ENCODE measurements at places on chromosomes 3 and 15. TPM values are rescaled to one million over a fixed set of nuclear protein-coding genes. Genes with fewer than 3 reads are reported as not detected.

- DNase-seq, result no peak
Observed at GRCh38 chr3:30344288-30344687, 262.1 kb upstream of the TGFBR2 start.

DNA sequence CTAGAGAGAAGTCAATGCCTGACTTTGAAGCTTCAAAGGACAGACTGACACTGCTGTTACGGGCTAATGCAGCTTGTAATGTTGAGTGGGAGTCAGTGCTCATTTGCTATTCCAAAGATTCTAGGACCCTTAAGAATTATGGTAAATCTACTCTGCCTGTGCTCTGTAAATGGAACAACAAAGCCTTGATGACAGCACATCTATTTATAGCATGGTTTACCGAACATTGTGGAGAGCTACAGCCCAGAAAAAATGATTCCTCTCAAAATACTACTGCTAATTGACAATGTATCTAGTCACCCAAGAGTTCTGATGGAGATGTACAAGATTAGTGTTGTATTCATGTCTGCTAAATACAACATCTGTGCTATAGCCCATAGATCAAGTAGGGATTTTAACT, 262.3 kb downstream of the EPHA6 start:
- no peak for DNase-seq

- peak; percentile 59 for DNase-seq
Observed at GRCh38 chr3:20561166-20561565, 375.2 kb upstream of the SGO1 start.

Gene PARP15
- total RNA-seq, result 0.22 TPM

Gene PCBP4
- total RNA-seq, result 102 TPM

Gene ONECUT1
- total RNA-seq, result 0.14 TPM

- peak; percentile 75 for DNase-seq
Observed at GRCh38 chr3:66338927-66339326, 118.1 kb downstream of the SLC25A26 start.

DNA sequence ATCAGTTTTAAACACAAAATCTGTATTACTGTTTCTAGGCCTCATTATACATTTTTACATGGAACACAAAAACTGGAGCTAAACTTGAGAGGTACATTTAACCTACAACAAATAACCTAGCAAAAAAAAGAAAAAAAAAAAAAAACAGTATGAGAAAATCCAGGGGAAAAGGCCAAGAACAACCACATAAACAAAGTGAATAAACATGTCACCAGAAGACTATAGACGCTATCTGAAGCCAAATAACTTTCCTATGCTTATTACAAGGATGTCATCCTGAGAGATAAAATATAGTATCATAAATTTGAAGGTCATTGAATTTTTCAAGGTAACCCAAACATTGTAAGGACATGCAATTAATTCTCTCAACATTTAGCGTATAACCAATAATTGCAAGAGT, 911.6 kb downstream of the ROBO1 start:
- no peak for DNase-seq

DNA sequence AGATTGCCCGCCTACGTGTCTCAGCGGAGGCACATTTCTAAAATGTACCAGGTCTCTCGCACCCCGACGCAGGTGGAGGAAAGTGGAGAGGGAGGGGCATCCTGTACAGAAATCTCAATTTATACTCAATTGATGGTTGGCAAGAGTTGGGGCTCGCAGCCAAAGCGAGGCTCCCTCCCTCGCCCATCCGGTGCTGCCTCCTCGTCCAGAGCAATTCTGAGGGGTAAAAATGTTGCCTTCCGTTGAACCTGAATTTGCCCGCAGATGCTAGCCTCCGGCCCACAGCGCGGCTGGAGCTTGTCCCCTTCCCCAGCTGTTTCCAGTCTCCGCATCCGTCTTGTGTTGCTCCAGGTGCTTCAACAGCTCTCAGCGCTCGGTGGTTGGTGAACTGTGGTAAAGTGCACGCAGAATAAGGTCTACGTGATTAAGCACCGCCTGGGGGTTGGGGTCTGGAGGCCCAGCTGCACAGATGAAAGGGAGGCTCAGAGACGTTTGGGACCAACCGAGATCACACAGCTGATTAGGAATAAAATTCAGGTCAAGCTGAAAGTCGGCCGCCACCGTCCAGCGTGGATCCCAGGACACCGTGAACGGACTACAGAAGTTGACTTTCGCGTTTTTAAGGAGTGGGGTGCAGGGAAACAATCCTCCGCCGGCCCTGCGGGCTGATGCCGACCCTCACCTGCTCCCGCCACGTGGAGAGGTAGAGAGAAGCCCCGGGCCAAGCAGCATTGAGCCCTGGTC, 846 bp upstream of the POLG start:
- no peak for DNase-seq

GRCh38 chr15:99590913-99591646, 25.3 kb downstream of the MEF2A start:
- no peak for DNase-seq

DNA sequence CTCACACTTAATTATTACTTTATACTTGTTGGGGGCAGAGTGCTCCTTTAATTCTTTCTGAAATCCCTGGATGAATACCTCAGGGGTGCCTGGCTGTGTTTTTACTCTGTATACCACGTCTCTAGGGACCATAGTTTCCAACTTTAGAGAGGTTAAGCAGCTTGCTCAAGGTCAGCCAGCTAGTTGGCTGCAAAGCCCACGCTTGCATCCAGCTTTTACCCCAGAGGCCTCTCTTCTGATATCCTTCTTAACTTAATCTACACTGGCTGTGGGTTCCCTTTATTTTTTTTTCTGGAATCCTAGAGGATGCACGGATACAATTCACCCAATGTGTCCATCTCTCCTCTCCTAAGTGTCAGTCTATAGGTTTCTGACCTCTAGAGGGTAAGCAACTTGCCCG, 1.4 kb downstream of the PDZRN3 start:
- no peak for DNase-seq

Gene MYO5C
- 4.5 TPM for total RNA-seq

GRCh38 chr3:187830181-187830580, 84.9 kb upstream of the BCL6 start:
- DNase-seq, result no peak

DNA sequence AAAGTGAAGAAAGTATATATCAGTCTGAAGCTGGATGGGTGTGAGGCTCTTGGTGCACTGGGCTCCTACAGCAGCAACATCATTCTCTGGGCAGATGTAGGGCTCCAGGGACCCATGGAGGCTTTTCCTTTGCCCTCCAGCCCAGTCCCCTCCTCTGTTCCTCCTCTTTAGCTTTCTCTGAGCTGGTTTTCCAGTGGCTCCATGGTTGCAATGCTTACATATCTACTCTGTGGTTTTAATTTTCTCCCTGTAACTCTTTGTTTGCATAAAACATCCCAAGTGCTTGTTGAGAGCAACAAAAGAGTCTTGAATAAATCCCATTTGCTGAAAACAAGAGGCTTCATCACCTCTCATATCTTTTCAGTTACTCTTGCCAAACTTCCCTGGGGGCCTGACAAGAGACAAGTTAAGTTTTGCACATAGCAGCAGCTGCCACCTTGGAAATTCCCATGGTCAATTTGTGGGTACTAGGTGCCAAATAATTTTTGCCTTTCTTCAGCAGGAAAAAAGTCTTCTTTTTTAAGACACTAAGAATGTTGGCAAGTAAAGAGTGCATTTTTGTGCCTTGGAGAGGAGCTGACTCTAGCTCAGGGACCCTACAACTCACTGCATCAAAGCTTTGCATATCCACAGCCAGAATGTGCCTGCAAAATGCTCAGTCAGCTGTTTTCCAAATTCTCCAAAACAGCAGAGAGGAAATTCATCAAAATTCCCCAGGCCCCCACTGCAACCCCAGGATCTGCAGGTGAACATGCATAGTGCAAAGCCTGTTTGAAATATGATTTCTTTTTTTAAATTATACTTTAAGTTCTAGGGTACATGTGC, 41.9 kb downstream of the COLQ start:
- no peak for DNase-seq

DNA sequence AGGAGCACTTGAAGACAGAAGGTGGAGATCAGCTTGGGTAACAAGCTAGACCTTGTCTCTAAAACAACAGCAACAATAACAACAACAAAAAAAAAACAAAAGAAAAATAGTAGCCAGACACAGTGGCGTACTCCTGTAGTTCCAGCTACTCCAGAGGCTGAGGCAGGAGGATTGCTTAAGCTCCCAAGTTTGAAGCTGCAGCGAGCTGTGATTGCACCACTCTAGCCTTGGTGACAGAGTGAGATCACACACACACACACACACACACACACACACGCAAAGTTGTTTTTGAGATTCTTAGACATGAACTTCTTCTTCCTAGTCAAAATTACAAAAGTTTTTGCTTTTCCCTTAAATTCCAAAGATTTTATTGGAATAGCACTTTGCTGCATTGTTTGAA, 93.0 kb upstream of the IGSF10 start:
- DNase-seq, result no peak

Gene OR5AC2
- total RNA-seq, result not detected

DNA sequence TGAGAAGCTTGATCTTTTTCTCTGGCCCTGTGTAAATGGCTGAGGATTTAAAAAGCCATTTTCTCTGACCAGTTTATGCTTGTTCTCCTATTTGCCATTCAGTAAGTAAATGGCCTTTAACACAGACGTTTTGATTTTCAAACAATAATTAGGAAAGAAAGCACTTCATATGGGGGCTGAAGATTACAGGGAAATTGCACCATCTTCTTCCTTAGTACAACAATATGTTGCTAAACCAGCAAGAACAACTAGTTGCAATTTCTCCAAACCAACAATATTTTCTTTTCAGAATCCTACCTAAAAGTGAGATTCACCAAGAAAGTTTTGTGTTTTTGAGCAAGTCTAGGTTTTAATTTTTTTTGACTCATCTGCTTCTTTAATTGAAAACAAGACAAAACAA, 80.5 kb upstream of the CCNL1 start:
- no peak for DNase-seq

- DNase-seq, result no peak
Observed at GRCh38 chr15:68765602-68766368, 54.9 kb downstream of the ANP32A start.

DNA sequence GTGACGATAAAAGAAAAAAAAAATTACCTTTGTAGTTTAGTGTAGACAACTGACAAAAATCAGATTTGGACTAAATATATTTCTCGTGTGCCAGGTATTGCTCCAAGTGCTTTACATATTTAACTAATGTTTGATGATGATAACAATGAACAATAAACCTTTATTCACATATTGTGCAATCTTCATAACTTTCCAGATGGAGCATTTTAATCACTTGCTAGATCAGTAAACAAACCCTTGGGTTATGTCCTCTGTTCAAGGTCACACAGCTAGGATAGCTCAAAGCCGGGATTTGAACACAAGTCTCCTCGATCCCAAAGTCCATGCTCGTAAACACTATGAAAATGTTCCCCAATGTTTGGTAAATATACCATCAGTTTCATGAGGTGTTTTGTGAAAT, 14.5 kb downstream of the NCEH1 start:
- DNase-seq, result no peak

DNA sequence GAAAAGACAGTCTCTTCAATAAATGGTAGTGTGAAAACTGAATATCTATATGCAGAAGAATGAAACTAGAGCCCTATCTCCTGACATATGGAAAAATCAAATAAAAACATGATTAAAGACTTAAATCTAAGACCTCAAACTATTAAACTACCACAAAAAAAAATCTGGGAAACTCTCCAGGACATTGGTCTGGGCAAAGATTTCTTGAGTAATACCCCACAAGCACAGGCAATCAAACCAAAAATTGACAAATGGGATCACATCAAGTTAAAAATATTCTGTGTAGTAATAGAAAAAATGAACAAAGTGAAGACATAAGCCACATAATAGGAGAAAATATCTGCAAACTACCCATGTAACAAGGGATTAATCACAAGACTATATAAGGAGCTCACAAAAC, 286.4 kb downstream of the TBC1D5 start:
- DNase-seq, result no peak

DNA sequence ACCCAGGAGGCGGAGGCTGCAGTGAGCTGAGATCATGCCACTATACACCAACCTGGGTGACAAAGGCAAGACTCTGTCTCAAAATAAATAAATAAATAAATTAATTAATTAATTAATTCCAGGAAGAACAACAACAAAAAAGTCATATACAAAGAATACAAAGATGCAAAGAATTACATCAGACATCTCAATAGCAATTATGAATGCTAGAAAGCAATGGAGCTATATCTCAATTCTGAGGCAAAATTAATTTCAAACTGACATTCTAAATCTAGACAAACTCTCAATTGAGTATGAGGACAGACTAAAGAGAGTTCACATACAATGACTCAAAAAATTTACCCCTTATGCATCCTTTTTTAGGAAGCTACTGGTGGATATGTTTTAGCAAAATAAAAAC, 69.6 kb upstream of the CTNNB1 start:
- DNase-seq, result no peak

Gene PSTPIP1
- total RNA-seq, result not detected

- no peak for DNase-seq
Observed at GRCh38 chr15:89132611-89133507, 44.6 kb downstream of the ABHD2 start.

DNA sequence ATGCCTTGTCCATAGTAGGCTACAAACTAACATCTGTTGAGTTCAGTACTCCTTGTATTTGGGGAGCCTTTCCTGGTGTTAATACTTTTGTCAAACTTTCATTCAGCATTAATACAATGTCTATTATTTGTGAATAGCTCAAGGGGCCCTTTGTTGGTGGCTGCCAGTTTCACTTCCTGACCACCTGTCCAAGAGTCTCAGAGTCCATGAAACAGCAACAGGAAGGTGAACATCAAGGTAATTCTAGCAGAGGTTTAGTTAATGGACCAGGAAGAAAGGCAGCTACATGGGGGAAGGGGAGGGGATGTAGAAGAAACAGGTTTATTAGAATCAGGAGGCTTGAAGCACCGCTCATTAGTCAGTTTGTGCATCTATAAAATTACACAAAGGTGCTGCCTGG, 386.9 kb downstream of the PDCD6IP start:
- no peak for DNase-seq

DNA sequence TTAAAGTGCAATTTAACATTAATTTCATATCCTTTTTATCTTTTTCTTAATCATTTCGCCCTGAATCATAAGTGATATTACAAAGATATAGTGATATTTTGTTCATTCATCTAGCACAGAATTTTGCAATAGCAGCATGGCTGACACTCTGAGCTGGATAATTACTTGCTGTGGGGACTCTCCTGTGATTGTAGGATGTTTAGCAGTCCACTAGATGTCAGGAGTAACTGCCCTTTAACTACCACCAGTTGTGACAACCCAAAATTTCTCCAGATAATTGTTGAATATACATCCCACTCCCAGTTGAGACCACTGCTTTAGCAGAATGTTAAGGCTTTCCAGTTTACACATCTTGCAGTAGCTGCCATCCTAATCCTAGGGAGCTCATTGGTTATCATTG, 196.8 kb upstream of the MBNL1 start:
- DNase-seq, result peak; percentile 42

Gene CA12
- 0.70 TPM for total RNA-seq

GRCh38 chr3:109178708-109179107, 42.2 kb downstream of the C3orf85 start:
- no peak for DNase-seq

Measured in astrocyte (in vitro differentiated cells and primary cell).